ENCODE measurements at places on chromosomes 6 and 20.

DNA sequence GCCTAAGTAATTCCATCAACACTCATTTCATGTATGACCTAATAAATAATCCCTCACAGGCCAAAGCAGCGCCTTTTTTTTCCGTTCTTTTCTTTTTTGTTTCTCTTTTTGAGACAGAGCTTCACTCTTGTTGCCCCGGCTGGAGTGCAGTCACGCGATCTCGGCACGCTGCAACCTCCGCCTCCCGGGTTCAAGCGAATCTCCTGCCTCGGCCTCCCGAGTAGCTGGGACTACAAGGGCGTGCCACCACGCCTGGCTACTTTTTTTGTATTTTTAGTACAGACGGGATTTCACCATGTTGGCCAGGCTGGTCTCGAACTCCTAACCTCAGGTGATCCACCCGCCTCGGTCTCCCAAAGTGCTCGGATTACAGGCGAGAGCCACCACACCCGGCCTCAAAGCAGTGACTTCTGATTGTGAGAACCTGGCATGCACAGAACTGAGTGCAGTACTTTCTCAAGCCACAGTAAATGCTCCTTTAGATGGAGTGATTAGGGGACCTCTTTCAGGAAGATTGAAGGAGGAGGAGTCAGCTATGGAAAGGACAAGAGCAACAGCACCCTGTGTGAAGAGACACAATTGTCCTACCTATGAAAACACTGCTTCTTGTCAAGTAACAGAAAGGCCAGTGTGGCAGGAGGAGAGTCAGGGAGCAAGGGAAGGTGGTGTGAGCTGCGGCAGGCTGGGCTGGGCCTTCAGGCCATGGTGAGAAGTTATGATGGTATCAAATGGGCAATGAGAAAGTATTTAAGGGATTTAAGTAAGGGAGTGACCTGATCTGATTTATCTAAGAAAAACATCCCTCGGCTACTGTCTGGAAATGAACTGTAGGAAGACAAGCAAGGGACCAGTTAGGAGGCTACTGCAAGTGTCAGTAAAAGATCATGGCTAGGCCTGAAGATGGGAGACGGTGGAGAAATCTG, 1.7 kb upstream of the SCAF8 start:
- DNase-seq: no peak

- no peak for DNase-seq
Observed at GRCh38 chr6:165245287-165245686, 64.1 kb downstream of the C6orf118 start.

DNA sequence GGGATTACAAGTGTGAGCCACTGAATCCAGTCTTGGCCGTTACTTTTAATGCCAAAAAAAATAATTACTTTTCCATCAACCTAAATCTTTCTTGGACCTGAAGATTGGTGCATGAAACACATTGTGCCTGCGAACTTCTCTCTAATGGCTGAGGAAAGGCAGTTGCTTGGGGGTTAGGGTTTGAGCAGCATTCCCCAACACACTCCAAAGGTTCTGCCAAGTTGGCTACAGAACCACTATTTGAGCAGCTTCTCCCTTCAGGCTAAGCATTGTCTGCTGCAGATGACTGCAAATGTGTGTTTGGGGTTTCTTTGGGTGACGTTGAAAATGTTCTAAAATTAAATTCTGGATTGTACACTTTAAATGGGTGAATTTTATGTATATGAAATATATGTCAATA, 6.3 kb upstream of the LBP start:
- no peak for DNase-seq

DNA sequence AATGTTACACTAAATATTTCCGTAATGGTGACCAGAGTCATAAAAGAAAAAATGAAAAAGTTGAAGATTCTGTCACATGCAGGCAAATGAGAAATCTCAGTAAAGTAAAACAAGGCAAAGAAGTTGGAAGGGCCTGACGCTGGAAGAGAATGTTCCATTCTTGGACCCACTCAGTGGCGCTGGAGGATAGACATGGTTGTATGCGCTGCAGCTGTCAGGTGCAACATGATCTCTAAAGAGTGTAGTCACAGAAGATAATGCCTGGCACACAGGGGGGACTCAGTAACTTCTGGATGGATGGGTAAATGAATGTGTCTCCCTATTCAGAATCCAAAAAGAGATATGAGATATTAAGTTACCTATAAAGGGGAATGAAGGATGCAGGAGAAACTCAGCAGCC, 116.3 kb downstream of the FAXC start:
- no peak for DNase-seq

DNA sequence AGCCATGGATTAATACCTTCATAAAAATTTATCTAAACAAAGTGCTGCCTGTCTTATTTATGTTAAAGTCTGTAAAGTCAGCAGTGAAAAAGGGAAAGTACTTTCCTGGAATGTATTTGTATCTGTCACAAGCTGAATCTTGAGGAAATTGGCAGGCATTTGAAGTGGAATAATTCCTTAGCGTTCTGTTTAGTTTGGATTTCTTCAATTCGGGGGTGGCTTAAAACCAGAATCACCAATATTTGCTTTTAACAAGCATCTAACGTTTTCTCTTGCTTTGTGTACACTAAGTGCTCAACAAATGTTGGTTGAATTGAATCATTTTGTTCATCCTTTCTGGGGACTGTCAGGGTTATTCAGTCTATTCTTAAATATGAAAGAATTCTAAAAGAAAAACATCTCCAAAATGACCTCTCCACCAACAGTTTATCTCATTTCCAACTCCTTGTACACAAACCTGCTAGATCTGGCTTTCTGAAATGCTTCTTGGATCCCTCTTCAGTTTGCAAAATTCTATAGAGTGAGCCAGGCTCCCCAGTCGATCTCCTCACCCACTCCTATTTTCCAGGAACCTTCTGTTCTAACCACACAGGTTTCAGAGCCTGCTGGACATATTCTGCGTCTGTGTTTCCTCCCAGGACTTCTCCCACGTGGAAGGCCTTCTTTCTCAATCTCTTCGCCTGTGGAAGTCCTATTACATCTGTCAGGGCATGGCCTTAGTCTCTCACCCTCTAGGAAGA, 2.0 kb upstream of the NPEPL1 start:
- DNase-seq: no peak

- no peak for DNase-seq
Observed at GRCh38 chr20:35462351-35462750, 7.0 kb downstream of the CEP250 start.

GRCh38 chr20:51955756-51956155, 153.4 kb upstream of the SALL4 start:
- DNase-seq: no peak
